Hindlimb muscle (tissue), 1 donor: ENCODE measurements at places on chromosomes 3 and 15.

- DNase-seq: peak; percentile 87
These were observed 330.8 kb downstream of the TIGIT start for GRCh38 chr3:114624571-114625181.

- no peak for DNase-seq
These were observed 237.4 kb upstream of the NR2F2 start for GRCh38 chr15:96093063-96093462.

GRCh38 chr15:83961311-83961710 lies 274.3 kb upstream of the GOLGA6L4 start:
- DNase-seq: no peak

DNA sequence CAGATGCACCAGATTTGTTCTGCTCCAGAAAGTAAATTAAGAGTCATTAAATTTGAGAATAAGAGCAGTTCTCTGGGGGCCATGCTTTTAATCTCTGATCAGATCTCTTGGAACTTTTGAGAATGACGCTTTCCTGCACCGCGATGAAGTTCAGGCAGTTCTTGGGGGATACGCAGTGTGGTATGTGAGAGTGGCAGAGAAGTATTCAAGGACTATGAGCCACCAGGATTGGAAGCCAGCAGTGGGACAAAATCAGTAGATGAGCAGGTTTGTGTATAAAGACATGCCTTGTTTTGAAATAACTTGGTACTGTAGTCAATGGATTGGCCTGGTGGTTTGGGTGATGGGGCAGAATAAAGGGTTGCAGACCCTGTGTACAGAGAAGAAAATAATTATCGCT lies 483.6 kb downstream of the ERC2 start:
- no peak for DNase-seq

DNA sequence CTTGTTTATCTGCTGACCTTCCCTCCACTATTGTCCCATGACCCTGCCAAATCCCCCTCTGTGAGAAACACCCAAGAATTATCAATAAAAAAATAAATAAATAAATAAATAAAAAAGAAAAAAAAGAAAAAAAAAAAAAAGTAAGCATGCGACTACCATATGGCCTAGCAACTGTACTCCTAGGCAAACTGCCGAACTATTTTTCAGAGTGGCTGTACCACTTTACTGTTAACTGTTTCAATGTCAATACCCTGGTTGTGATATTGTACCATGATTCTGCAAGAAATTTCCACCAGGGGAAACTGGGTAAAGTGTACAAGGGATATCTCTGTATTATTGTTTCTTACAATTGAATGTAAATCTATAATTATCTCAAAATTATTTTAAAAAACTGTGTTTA lies 41.3 kb upstream of the MAP4 start:
- no peak for DNase-seq

- DNase-seq: no peak
These were observed 162.1 kb downstream of the C3orf38 start for GRCh38 chr3:88311826-88312225.

DNA sequence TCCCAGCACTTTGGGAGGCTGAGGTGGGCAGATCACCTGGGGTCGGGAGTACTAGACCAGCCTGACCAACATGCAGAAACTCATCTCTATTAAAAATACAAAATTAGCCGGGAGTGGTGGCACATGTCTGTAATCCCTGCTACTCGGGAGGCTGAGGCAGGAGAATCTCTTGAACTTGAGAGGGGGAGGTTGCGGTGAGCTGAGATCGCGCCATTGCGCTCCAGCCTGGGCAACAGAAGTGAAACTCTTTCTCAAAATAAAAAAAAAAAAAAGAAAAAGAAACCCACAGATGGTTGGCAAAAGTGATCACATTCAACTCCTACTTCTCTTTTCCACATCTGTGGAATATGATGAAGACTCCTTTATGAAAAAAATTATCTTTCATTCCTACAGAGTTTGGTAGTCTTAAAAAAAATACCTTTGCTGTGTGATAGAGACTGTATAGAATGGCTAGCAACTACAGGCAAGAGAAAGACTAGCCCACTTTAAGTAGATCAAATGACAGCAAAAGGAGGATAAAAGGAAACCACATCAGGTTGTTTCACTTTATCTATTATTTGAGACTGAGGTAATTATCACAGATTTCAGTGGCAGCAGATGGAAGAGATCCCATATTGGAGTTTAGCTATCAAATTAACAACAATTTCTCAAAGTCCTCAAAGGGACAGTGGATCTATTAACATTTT lies 172.9 kb upstream of the TSPAN3 start:
- no peak for DNase-seq

- DNase-seq: no peak
These were observed 255.9 kb upstream of the LYSMD4 start for GRCh38 chr15:99989095-99989494.

DNA sequence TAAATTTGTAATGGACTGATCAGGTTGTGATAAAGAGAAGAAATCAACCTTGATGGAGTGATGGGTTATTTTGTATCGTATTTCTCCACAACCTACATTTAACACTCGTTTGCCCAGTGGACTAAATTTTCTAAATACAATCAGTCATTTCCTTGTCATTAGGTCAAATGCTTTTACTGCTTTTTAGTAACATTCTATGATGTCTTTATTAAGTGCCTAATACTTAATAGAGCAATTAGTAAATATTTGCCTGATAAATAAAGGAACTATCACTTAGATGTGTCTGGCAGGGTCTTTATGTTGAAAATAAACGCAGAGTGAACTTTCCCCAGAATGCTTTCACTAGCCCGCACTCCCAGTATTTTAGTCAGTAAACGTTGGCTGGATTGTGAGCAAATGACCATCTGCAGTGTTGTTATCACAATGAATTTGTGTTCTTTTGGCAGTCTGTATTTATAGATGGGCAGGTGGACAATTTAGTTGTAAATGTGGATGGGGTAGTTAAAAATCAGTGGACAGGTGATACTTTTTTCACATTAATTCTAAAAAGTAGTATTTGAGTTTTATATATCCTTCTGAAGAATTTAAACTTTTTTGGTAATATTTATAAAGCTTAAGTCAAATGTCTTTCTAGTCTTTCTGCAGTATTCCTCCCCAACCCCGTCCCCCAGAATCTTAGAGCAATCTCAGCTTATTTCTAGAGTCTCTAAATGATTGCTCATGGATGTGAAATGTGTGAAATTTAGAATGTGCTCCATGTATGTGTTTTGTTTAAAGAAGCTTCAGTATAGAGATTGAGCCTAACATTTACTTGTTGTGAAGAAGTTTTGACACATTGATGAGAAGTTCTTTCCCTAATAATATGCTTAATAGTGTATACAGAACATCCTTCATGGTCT lies 4.9 kb downstream of the USP3 start:
- DNase-seq: no peak

- DNase-seq: peak; percentile 70
These were observed 951 bp downstream of the GPR62 start for GRCh38 chr3:51955893-51956770.

GRCh38 chr3:119741657-119742590 lies 39.1 kb downstream of the CFAP91 start:
- DNase-seq: no peak

GRCh38 chr3:88057630-88058305 lies 1.0 kb downstream of the CGGBP1 start:
- peak; percentile 14 for DNase-seq

- DNase-seq: no peak
These were observed 246.5 kb downstream of the TBL1XR1 start for GRCh38 chr3:176950743-176951142.

DNA sequence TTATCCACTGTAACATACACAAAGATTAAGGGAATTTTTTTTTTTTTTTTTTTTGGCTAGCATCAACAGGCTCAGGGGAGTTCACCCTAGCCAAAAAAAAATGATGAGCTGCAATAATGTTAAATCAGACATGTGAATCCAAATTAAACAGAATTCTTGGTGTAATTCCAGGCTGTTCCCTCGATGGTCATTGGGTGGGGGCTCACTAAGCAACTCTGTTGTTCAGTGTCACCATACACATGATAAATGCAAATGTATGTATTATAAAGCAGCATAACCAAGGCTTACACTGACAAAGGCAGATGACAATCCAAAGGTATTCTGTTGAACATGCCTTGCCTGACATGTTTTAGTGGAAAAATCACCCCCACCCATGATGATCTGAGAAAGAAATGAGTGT lies 29.0 kb downstream of the IL1RAP start:
- DNase-seq: peak; percentile 58

DNA sequence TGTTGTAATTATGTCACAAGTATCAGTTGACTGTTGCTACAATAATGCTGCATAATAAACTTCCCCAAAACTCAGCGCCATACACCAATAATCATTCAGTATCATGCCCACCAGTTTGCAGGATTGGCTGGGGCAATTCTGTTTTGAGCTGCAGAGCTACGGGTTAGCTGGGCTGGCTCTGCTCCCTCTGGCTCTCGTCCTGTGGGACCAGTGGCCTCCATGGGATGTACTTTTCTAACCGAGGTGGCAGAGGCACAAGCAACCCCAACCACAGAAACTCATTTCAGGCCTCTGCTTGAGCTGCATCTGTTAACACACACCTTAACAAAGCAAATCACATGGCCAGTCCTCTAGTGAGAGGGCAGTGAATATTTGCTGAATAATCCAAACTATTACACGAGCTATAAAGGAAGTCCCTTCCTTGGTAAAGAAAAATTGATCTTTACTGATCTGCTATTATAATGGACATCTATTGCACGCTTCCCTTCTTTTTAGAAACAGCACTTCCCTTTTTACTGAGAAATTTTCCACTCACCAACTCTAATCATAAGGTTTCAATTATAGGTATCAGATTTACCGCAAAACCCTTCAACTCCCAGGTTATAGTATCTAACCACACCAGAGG lies 10.9 kb upstream of the BCL2A1 start:
- no peak for DNase-seq

DNA sequence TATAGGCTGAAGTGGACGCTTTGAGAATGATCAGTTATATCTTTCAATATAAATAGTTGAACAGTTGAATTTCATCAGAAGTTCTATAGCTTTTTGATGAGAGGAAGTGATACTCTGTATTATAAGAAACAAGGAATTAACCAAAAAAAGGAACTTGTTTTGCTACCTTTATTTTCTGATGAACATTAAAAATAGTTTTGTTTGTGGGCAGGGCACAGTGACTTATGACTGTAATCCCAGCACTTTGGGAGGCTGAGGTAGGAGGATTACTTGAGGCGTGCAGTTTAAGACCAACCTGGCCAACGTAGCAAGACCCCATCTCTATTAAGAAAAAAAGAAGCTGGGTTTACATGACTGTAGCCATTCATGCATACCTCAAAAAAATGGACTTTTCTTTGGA lies 16.7 kb downstream of the BLOC1S6 start:
- DNase-seq: no peak

DNA sequence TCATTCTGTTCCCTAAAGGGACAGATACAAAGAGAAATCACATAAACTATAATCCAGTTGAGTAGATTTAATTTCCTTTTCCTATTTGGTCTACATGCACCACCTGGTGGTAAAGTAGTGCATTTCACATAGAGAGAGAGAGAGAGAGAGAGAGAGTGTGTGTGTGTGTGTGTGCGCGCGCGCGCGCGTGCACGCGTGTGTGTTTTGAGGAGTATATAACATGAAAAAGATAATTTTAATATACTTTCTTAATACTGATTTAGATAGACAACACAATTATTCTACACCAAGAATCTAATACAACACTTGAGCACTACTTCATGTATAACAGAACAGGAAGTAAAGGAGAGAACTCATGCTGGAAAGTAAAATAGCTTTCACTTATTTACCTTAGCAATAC lies 1.1 kb upstream of the FGF7 start:
- DNase-seq: peak; percentile 64

- DNase-seq: no peak
These were observed 14.7 kb upstream of the LMCD1 start for GRCh38 chr3:8486936-8487335.

DNA sequence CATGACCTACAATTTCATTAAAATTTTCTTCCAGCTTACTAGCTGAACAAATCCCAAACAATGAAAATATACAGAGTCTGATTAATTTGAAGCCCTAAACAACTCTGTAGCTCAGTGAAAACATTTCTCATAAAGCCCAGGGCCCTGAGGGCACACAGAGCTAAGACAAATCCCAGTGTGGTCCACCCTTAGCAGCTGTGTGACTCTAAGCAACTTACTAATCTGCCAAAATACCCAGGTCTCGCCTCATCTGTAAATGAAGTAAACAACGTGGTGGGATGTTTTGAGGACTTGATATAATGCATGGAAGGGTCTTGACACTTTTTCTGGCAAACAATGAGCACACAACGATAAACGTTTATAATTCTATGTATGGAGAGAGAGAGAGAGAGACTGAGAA lies 158.4 kb downstream of the FHIT start:
- DNase-seq: no peak

GRCh38 chr3:124121379-124122312 lies 129.7 kb upstream of the ROPN1 start:
- DNase-seq: no peak

- no peak for DNase-seq
These were observed 49.6 kb downstream of the CHD2 start for GRCh38 chr15:92949604-92950249.

DNA sequence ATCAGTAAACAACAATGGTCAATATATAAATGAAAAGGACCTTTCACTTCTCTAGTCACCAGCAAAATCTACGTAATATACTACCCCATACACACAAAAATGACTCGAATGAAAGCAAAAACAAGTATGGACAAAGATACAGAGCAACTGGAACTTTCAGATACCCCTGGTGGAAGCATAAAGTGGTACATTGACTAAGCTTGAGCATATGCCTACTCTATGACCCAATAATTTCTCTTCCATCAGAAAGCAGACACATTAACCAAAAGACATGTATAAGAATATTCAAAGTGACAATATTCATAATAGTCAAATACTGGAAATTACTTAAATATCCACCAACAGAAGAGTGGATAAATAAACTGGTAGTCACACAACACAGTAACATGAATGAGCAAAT lies 86.0 kb downstream of the EFL1 start:
- DNase-seq: no peak

DNA sequence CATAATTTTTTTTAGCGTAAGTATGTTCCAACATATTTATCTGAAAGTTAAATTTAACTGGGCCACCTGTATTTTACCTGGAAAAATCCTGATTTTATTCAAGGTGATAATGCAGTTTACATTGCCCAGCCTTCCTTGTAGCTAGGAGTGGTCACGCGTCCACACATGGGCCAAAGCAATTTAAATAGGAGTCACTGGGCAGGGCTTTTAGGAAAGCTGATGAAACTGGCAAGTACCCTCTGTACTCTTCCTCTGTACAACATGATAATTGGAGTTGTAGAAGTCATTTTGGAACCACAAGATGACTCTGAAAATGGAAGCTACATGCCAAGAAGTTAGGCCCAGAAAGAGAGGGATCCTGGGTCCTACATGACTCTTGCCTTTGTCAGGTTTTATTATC lies 9.5 kb downstream of the BTD start:
- no peak for DNase-seq
